Stimulated activated CD4-positive, alpha-beta T cell treated with anti-CD3 and anti-CD28 coated beads, Interleukin-1b, Interleukin-23, amount 100 ng/mL, for 24 hours (primary cell): ENCODE measurements at places on chromosomes 7 and 10.

DNA sequence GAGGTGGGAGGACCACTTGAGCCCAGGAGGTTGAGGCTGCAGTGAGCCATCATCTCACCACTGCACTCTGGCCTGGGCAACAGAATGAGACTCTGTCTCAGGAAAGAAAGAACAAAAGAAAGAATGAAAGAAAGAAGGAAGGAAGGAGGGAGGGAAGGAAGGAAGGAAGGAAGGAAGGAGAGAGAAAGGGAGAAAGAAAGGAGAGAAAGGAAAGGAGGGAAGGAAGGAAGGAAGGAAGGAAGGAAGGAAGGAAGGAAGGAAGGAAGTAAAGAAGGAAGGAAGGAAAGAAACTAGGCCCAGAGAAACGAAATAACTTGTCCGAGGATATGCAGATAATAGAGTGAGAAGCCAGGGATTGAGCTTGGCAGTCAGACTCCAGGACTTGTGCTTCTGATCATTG, 102.1 kb downstream of the SKIDA1 start:
- no peak for DNase-seq

- DNase-seq: no peak
These were observed 43.8 kb downstream of the MYO1G start for GRCh38 chr7:44935016-44935415.

DNA sequence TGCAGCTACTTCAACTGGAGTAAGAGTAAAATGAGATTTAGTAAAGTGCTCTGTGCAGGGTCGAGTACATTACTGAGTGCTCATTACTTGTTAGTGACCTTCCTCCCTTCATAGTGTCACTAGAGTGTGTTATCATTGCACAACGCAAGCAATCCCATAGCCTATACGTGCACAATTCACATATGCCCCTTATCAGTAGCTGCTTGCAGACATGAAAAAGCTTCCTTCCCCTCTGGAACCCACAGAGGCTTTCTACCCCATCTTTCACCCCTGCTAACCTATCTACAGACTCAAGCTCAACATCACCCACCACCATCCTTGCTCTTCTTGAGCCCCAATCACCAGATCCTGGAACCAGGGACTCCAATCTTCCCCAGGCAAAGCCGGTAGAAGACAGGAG, 59.3 kb downstream of the C7orf25 start:
- no peak for DNase-seq

GRCh38 chr7:12771378-12771877, 84.0 kb downstream of the ARL4A start:
- no peak for DNase-seq

- no peak for DNase-seq
These were observed 539 bp upstream of the MKLN1 start for GRCh38 chr7:131327049-131327625.

DNA sequence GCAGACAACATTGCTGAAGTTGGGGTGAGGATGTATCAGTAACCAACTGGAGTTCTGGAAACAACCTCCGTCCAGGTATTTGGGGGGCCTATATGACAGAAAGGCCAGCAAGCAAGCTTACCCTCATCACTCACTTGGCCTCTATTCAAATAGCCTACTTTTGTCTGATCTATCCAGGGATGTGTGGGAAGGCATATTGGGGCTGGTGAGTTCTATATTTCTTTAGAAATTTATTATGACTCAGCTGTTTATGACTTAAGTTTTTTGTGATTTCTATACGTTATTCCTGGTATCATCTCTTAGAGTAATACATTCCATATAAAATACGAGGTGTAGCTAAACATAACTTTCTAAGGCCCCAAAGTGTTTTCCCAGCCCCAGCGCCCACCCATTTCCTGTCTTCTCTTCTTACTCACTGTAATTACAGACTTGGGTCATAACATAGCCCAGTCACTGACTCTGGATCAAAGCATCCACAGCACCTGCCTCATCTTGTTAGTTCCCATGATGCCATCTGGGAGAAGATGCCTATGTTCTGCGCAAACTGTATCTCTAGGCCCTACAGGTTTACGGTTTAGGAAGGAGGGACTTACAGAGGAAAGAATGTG, 18.1 kb downstream of the GARS1 start:
- DNase-seq: peak; percentile 27

DNA sequence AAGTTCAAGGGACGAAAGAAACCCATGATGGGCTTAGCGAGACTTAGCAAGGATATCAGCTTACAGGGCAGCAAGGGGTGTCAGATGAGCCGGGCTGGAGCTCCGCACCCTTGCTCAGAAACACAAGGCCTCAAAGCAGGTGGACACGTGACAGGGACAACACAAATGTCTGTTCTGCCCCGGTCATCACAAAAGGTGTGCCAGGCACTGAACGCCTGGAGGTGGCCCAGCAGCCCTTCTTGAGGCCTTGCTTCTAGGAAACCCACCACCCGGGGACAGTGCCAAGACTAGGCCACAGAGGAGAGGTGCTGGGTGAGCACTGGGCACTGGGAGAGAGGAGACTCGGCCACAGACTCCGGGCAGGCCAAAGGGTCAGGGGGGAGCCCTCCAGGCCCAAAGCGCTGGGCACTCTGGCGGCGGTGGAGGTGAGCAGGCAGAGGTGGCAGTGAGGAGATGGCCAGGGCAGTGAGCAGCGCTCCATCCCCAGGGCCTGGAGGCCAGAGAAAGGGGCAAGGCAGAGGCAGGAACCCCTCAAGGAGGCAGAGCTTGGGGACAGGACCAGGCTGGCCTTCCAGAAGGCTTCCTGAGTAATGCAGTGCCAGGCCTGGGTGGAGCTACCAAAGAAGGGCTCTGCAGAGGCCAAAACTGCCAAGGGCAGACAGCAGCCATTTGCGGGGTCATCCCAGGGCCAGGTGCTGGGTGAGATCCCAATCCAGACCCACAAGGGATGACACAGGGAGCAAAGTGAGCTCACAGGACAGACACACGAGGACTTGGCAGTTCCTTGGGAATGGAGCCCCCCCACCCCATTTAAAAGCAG, 22.7 kb downstream of the EBF3 start:
- DNase-seq: no peak

DNA sequence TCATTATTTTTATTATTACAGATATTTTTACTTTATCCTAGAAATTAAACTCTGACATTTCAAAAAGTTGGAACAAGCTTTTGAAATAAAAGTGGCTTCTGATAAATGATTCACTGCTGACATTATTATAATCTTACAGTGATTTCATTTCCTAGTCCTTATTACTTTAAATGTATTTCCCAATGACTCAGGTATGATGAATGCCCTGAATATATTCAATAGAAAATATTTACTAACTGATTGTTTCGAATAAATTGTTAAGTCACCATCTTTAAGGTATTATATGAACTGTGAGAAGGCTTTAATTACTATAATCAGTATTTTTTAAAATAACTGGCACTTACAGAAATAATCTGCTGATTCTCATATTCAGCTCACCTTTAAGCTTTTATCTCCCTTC, 21.6 kb downstream of the DKK1 start:
- DNase-seq: no peak

DNA sequence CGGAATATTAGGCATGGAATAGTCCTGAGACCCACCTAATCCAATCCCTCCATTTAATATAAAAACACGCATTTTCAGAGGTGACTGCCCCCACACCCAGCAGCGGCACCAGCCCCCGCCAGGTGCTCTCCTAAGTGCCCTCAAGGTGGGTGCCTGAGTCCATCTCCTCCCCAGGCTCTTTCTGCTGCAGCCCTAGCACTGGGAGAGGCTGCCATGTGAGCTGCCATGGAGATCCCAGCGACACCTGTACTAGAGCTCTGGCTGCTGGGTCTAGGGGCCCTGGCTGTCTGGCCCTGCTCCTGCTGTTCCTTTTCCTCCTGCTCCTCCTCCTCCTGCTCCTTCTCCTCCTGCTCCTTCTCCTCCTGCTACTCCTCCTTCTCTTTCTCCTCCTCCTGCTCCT, 191.1 kb upstream of the BMPER start:
- DNase-seq: no peak

DNA sequence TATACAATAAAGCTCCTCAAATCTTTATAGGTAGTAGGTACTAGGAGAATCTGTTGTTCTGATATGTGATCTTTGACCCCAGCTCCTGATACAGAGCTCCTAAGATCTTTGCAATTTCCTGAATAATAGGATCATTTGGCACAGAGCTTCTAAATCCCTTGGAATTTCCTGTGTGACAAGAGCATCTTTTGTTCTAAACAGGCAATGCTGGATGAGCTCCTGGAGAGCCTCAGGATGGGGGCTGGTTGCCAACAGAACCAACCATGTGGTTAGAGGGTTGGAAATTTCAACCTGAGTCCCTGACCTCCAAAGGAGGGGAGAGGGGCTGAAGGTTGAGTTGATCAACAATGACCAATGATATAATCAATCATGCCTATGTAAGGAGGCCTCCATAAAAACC, 629.0 kb downstream of the CCSER2 start:
- DNase-seq: no peak

DNA sequence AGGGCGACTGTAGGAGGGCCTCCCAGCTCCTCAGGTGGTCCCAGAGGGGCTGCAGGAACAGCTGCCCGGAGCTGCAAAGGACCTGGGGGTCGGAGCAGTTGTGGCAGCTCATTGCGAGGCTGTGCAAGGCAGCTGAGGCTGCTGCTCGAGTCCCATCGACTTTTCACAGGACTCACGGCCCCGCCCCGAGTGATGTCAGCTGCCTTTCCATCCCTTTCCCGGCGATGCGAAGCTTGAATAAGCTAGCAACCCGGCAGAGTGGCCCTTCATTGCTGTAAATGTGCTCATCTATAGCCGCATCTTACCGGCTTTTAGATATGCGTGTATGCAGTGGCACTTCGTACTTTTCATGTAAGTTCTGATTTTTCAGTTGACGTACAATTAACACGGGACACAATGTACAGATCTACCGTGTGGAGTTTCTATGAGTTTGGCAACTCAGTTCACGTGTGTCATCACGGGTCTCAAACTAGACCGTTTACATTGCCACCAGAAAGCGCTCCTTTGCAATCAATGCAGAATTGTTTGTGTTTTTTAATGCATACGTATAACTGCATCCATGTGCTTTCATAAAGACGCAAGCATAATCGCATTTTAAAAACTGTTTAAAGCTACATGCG, at the start of gene CH25H:
CH25H (minus strand) TSS at position 137 of the 620 bp plus-strand sequence; CDS start at position 112, 25 bp downstream.
- DNase-seq: peak; percentile 41

GRCh38 chr7:75631711-75632110, 107.0 kb downstream of the HIP1 start:
- DNase-seq: no peak

DNA sequence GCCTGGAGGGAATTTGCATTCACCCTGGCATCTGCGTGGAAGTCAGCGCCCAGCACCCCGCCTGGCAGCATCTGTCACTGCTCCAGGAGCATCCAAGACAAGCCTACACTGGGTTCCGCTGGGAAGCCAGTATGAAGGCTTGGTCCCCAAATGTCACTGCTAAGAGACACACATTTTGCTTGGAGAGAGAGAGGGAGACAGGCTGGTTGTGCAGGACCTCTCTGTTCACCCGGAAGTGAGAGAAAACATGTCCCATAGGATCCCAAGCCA, 119.5 kb downstream of the SEC23IP start:
- no peak for DNase-seq

GRCh38 chr7:107501593-107501992, 31.7 kb downstream of the GPR22 start:
- DNase-seq: no peak

- no peak for DNase-seq
These were observed 99.6 kb upstream of the CCNY start for GRCh38 chr10:35236739-35237138.

- no peak for DNase-seq
These were observed 16.5 kb upstream of the DDIT4 start for GRCh38 chr10:72257051-72257892.

DNA sequence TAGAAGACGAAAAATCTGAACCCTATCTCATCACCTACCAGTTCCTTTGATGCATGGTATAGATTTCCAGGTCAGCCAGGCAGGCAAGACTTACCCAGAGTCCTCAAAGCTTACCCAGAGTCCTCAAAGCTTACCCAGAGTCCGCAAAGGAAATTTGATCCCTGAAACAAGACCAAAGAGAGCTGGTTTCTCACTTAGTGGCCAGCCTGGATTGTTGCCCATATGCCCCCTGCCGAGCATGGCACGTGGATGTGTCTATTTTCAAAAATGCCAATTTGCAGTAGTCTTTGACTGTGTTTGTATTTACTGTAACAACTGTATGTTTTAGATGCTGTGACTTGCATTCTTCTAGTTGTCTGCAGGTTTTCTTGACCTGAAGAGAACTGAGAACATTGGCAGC, 120.2 kb upstream of the STARD3NL start:
- DNase-seq: no peak

DNA sequence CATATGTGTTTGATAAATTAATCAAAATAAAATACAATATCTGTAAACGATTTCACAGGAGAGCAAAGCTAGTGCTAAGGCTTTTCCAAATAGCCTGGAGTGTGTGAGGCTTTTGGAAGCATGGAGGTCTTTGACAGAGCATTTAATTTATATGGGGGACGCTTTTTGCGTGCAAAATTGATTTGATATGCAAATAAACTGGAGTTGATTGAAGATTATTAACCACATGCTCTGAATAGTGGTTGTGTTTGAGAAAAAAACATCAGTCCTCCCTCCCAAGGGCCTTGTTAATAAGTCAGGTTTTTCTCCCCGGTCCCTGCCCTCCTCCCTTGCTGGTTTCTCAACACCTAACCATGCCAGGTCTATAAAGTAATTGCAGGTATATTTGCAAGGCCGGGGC, 85.1 kb upstream of the FGFR2 start:
- no peak for DNase-seq
